ENCODE measurements at places on chromosomes 7 and 10. TPM values are rescaled to one million over a fixed set of nuclear protein-coding genes. Genes with fewer than 3 reads are reported as not detected.

DNA sequence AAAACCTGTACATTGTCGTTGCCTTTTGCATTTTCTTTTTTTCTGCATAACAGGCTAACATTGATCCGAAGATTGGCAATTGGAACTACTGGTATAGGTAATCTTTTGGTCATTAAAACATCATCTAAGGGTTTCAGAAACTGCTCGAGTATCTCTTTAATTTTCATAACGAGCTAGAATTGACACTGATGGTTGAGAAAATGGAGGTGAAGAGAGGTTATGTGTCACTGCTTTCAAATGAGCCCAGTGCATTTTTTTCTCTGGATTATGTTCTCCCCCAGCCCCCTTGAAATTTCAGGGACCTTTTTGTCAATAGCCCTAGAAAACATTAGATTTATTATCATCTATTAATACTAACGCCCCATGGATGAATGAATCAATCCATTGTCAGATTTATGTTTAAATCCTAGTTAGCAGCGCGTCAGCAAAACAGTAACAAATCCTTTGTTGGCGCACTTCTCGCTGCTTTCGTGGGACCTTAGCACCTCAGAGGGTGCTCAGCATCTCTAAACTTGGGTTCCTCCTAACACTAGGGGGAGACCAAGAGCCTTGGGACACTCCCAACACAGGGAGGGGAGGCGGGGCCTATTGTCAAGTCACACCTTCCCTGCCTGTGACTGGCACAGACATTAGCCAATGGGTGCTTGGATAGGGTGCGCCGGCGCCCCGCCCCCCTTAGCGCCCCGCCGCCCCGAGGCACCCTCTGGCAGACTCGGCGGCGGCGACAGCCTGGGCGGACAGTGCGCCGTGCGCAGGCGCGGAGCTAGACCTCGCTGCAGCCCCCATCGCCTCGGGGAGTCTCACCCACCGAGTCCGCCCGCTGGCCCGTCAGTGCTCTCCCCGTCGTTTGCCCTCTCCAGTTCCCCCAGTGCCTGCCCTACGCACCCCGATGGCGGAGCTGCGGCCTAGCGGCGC is at the start of gene SUFU:
TSS of gene SUFU (plus strand) at position 709 of the 915 bp plus-strand sequence. CDS start at position 890, 181 bp downstream.
- peaks cover 7% of the 10 kb centered on the region for H3K4me1 ChIP-seq
- DNase-seq = peak; percentile 93
- peak within 1 kb of the TSS; percentile 38 for H3K27ac ChIP-seq
- no peaks in the 10 kb centered on the region for H3K27me3 ChIP-seq
- H3K36me3 ChIP-seq = no peaks in the 10 kb centered on the region

- H3K36me3 ChIP-seq = peaks cover 2% of the 10 kb centered on the region
- H3K4me3 ChIP-seq = no peak overlapping the region
- H3K27me3 ChIP-seq = no peaks in the 10 kb centered on the region
- peak; percentile 33 for DNase-seq
- H3K27ac ChIP-seq = no peak overlapping the region
Observed at GRCh38 chr7:135160098-135160857, 10.2 kb downstream of the CYREN start.

GRCh38 chr10:57818522-57818921 is 449.2 kb downstream of the IPMK start:
- DNase-seq = no peak
- no peaks in the 10 kb centered on the region for H3K4me1 ChIP-seq
- no peaks in the 10 kb centered on the region for H3K36me3 ChIP-seq
- H3K4me3 ChIP-seq = no peak overlapping the region
- no peaks in the 10 kb centered on the region for H3K27me3 ChIP-seq

DNA sequence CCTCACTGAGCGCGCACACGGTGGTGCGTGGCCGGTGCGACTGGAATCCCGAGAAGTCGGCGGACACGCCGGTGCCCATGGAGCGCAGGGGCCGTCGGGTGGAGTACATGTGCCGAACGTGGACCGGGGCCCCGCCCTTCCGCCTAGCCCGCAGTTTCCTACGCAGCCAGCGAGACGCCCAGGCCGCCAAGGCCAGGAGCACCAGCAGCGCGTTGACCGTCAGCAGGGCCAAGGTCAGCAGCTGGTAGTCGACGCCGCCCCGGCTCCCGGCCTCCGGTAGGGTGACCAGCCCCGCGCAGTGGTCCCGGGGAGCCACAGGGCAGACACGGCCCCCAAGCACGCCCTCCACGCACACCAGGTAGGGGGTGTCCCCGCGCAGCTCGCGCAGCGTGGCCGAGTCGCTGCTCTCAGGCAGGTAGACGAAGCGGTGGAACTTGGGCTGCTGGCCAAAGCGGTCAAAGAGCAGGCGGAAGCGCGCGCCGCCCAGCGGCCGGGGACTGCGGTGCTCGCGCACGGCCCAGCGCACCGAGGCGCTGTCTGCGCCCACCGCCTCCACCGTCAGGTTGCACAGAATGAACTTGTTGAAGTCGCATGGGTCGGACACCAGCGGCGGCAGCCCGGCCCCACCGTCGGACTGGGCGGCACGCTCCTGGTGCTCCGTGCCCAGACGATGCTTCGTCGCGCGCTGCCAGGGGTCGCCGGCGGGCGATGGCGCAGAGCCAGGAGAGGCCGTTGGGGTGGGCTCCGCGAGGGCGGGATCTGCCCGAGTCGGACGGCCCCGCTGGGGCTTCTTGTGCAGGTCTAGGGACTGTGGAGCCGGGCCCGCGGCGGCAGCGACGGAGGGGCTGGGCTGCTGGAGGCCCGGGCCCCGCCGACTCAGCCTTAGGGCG is 2.2 kb downstream of the TRIL start:
- no peak for DNase-seq
- peaks cover 23% of the 10 kb centered on the region for H3K4me1 ChIP-seq
- H3K27me3 ChIP-seq = peaks cover 28% of the 10 kb centered on the region

GRCh38 chr10:19683960-19684359 is 132.3 kb upstream of the PLXDC2 start:
- no peak overlapping the region for H3K27ac ChIP-seq
- no peaks in the 10 kb centered on the region for H3K36me3 ChIP-seq
- no peaks in the 10 kb centered on the region for H3K27me3 ChIP-seq
- no peak for DNase-seq
- no peak overlapping the region for H3K4me3 ChIP-seq
- H3K4me1 ChIP-seq = no peaks in the 10 kb centered on the region

GRCh38 chr10:129056734-129057689 is 410.0 kb upstream of the MGMT start:
- H3K4me3 ChIP-seq = no peak overlapping the region
- no peak for DNase-seq
- no peak overlapping the region for H3K27ac ChIP-seq
- H3K27me3 ChIP-seq = no peaks in the 10 kb centered on the region

- no peaks in the 10 kb centered on the region for H3K27me3 ChIP-seq
- no peaks in the 10 kb centered on the region for H3K4me1 ChIP-seq
- no peaks in the 10 kb centered on the region for H3K36me3 ChIP-seq
- H3K4me3 ChIP-seq = no peak overlapping the region
Observed at GRCh38 chr7:142685877-142686508, 63.3 kb upstream of the PRSS1 start.

- peaks cover 15% of the 10 kb centered on the region for H3K4me1 ChIP-seq
- no peak for DNase-seq
- H3K27ac ChIP-seq = no peak overlapping the region
Observed at GRCh38 chr7:17039372-17039771, 157.6 kb upstream of the AGR3 start.

- H3K27ac ChIP-seq = no peak overlapping the region
- no peaks in the 10 kb centered on the region for H3K36me3 ChIP-seq
- no peaks in the 10 kb centered on the region for H3K4me1 ChIP-seq
- no peak for DNase-seq
Observed at GRCh38 chr7:108653526-108653925, 83.9 kb downstream of the DNAJB9 start.

DNA sequence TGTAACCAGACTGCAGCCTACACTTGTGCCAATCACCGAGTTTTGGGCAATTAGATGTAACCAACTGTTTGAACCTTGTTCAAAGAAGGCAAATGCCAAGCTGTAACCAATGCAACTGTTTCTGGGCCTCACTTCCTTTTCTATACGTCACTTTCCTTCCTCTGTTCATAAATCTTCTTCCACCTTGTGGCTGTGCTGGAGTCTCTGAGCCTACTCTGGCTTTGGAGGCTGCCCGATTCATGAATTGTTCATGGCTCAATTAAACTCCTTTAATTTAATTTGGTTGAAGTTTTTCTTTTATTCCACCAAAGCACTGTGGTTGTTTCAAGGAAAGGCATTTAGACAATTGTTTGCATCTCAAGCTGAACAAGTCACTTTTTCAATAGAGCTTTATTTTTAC is 43.5 kb upstream of the UCN3 start:
- peaks cover 4% of the 10 kb centered on the region for H3K27me3 ChIP-seq
- H3K4me1 ChIP-seq = peaks cover 11% of the 10 kb centered on the region
- no peak overlapping the region for H3K4me3 ChIP-seq
- H3K27ac ChIP-seq = no peak overlapping the region
- H3K36me3 ChIP-seq = no peaks in the 10 kb centered on the region

GRCh38 chr10:112672706-112673105 is 225.7 kb downstream of the VTI1A start:
- H3K4me3 ChIP-seq = no peak overlapping the region
- no peaks in the 10 kb centered on the region for H3K4me1 ChIP-seq
- DNase-seq = no peak
- H3K27me3 ChIP-seq = no peaks in the 10 kb centered on the region
- no peak overlapping the region for H3K27ac ChIP-seq
- H3K36me3 ChIP-seq = peaks cover 3% of the 10 kb centered on the region

DNA sequence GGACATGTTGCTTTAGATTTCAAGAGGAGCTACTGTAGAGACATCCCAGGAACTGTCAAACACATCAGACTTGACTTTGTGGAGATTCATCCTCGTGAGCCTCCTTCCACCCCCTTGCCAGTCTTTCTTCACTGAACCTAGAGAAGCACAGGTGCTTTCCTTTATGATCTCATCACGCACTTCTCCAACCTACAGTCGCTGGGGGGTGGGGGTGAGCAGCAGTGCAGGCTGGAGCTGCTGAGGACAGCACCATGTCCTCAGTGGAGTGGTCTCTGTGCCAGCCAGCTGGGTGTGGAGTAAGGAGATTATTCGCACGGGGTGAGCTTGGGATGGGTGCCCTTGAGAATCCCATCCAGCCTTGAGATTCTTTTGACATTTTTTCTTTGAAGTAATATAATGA is 88.1 kb downstream of the VOPP1 start:
- no peaks in the 10 kb centered on the region for H3K4me1 ChIP-seq
- no peak for DNase-seq
- no peak overlapping the region for H3K4me3 ChIP-seq
- peaks cover 3% of the 10 kb centered on the region for H3K36me3 ChIP-seq

DNA sequence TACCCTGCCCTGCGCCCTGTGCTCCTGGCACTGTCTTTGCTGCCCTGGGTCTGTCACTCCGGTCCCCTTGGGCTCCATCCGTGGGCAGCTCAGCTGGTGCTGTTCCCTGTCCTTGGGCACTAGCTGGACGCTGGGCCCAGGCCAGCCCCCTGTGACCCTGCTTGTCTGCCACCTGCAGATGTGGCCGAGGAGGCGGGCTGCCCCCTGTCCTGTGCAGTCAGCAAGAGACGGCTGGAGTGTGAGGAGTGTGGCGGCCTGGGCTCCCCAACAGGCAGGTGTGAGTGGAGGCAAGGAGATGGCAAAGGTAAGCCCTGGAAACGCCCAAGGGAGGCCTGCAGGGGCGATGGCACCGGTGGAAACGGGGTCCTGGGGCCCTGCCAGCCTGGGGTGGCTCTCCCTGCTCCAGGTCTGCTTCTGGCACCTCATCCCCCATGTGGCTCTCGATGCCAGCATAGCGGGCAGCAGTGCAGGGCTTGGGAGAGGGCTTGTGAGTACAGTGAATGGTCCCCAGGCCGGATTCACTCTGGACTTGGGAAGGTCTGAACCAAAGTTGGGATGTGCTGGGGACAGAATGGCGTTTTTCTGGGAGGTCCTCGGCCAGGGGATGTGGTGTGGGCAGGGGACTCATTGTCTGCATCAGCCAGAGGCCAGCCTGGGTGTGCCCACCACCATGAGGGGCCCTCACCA is 26.2 kb upstream of the CSGALNACT2 start:
- H3K4me3 ChIP-seq = no peak overlapping the region
- no peak for DNase-seq
- H3K27ac ChIP-seq = no peak overlapping the region
- no peaks in the 10 kb centered on the region for H3K36me3 ChIP-seq
- no peaks in the 10 kb centered on the region for H3K4me1 ChIP-seq
- H3K27me3 ChIP-seq = no peaks in the 10 kb centered on the region

DNA sequence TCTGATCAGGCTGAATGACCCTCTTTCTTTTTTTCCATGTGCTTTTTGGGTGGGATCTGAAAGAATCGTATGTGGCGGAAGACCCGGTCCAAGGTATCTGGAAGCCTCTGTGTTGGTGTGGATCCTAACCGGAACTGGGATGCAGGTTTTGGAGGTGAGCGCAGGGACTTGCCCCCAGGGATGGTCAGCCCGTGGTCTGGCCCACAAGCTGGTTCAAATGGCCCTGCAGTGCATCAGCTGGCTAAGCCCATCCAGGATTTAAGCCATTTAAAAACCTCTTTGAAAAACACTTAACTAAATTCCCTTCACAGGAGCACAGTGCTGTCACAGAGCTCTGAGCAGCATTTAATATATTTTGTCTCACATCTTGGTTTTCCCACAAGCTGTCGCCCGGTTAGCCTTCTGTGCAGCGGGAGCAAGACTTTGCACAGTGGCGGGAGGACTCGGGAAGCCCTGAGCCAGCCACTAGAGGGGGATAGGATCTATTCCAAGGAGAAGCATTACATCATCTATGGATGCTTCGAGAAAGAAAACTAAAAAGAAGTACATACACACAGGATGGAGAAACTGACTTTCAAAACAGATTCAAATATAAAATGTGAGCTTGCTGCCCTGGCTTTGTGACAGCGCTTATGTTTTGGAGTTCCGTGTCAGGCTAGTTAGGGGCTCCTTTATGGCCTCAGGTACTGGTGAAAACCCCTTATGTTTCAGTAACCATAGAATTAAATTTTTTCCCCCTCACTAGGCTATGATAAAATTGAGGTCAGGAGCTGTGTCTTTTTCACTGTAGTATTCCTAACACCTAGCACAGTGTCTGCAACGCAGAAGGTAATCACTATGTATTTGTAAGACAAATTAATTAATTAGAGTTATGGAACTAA is 11.3 kb downstream of the CPA2 start:
- H3K36me3 ChIP-seq = no peaks in the 10 kb centered on the region
- H3K4me3 ChIP-seq = no peak overlapping the region
- peaks cover 24% of the 10 kb centered on the region for H3K4me1 ChIP-seq
- no peaks in the 10 kb centered on the region for H3K27me3 ChIP-seq
- DNase-seq = peak; percentile 60

GRCh38 chr7:148941598-148942275 is 57.6 kb upstream of the EZH2 start:
- H3K27me3 ChIP-seq = no peaks in the 10 kb centered on the region
- no peaks in the 10 kb centered on the region for H3K36me3 ChIP-seq
- no peaks in the 10 kb centered on the region for H3K4me1 ChIP-seq
- H3K4me3 ChIP-seq = peak overlapping the region; percentile 87
- no peak overlapping the region for H3K27ac ChIP-seq

GRCh38 chr10:102669206-102670064 is 25.2 kb downstream of the TRIM8 start:
- no peak overlapping the region for H3K27ac ChIP-seq
- peak; percentile 30 for DNase-seq
- H3K36me3 ChIP-seq = no peaks in the 10 kb centered on the region
- H3K4me1 ChIP-seq = peaks cover 11% of the 10 kb centered on the region
- H3K27me3 ChIP-seq = no peaks in the 10 kb centered on the region
- H3K4me3 ChIP-seq = no peak overlapping the region

GRCh38 chr7:129043012-129043411 is 11.9 kb downstream of the TNPO3 start:
- H3K27ac ChIP-seq = no peak overlapping the region
- no peak overlapping the region for H3K4me3 ChIP-seq
- no peaks in the 10 kb centered on the region for H3K27me3 ChIP-seq

GRCh38 chr7:19762631-19763030 is 10.8 kb downstream of the TMEM196 start:
- H3K4me1 ChIP-seq = no peaks in the 10 kb centered on the region
- DNase-seq = no peak
- H3K27me3 ChIP-seq = no peaks in the 10 kb centered on the region
- no peaks in the 10 kb centered on the region for H3K36me3 ChIP-seq

SPDYE2 gene
- total RNA-seq = not detected

SRPK2 gene
- total RNA-seq = 59.2 TPM

FXYD4 gene
- total RNA-seq = not detected

Measured in astrocyte (in vitro differentiated cells and primary cell).